Colonic mucosa (tissue), 4 donors: ENCODE measurements at places on chromosomes 12 and 14. TPM values are rescaled to one million over a fixed set of nuclear protein-coding genes. Genes with fewer than 3 reads are reported as not detected.
A peak's percentile ranks its signal among the peaks of the same experiment; 100 is the strongest.

DNA sequence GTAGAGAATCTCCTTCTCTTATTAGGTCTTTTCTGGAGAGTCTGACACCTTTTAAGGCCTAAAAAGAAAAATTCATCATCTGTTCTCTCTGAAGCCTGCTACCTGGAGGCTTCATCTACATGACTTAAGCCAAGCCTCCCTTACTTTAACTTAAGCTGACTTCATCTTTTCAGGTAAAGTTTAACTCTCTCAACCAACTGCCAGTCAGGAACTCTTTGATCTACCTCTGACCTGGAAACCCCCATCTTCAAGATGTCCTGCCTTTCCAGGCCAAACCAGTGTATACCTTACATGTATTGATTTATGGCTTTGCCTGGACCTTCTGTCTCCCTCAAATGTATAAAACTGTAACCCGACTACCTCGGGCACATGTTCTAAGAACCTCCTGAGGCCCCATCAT lies 17.5 kb downstream of the GSTZ1 start:
- no peak for DNase-seq

DNA sequence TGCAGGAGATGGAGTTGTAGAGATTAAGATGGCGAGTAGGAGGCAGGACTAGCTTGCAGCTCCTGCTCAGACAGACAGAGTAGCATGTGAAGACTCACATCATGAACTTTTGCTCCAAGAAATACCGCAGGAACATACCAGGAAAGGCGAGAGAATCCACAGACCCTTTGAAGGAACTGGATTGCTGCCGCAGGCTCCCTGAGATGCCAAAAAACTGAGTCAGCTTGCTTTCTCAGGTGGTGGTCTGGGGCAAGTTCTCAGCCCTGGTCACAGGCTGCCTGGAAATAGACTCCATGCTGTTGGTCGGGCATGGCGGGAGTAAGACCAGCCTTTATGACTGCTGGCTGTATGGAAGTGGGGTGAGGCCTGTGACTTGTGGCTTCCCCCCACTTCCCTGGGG lies 163.6 kb upstream of the NAV3 start:
- no peak for DNase-seq

DNA sequence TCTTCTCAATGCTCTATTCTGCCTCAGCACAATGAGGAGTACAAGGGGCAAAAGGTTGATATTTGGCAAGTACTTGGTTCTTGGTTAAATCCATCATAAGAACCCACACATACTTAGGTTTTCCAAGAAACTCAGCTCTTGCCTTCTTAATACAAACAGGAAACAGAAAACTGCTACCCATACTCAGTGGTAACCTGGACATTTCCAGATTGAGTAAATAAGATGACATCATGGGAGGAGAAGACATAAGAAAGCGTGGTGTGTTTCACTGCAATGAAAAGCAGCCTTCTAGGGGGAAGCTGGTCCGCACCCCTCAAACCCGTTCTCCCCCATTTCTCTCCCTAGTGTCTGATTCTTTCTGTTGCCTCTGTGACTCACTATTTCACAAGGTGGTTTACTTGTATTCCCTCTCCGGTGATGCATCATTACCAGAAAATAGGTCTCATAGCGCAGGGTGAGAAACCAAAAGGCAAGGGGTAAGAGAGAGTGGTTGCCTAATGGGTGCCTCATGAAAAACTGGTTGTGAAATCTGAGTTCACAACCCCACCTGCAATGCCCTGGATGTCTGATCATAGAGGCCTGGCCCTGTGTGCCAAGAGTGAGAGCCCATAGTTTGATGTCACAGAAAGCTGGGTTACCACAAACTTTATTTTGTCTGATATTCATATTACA lies 326.5 kb upstream of the TBX3 start:
- DNase-seq, result no peak

GRCh38 chr12:72072592-72073212 lies 134.1 kb downstream of the TPH2 start:
- DNase-seq, result no peak

DNA sequence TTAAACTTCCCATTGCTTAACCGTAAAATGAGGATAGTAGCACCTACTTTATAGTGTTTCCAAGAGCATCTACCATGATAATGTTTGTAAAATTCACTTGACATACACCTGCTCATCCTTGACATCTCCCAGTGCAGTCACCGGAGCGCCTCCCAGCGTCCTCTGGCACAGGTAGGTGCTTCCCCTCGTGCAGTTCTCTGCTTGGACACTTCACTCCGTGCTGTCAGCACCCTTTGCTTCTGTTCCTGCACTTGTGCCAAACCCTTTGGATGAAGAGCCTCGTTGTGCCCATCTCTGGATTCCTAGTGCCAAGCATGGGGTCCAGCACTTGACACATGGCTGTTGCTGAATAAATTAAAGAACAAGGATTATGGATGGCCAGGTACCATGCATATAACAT lies 28.3 kb downstream of the ETV6 start:
- no peak for DNase-seq

- no peak for DNase-seq
Measured at GRCh38 chr12:52454411-52455201, 2.7 kb upstream of the KRT6B start.

- DNase-seq, result no peak
Measured at GRCh38 chr14:22852599-22852939, 16.2 kb downstream of the MMP14 start.

DNA sequence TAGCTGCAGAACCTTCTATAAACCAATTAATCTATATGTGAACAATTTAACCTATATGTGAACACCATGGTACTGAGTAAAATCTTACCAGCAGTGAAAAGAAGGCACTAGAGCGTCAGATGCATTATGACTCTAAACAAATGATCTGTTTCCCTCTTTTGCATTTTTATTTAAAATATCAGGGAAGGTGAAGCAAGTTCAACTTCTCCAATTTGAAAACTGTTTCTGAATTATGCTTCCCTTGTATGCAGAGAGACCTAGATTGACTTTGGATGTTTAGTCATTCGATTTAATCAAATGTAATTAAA lies 80.9 kb downstream of the DAD1 start:
- no peak for DNase-seq

DNA sequence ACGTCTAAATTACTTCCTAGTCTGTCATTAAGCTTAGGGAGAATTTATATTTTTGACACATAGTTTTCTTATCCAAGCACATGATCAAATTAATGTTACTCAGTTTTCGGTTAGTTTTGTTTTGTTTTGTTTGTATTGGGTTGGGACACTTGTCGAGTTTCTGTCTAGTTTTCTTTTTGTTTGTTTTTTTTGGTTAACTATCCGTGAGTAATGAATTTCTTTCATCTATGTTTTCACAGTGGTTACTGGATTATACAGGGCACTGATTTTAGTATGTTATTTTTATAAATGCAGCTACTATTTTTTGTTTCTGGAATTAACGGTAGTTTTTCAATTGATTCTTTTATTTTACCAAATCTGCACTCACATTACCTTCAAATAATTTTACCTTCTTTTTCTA lies 2.7 kb downstream of the KLRF1 start:
- DNase-seq, result no peak

- no peak for DNase-seq
Measured at GRCh38 chr14:72054911-72055310, 122.7 kb downstream of the RGS6 start.

- peak; percentile 36 for DNase-seq
Measured at GRCh38 chr14:77615361-77616132, 890 bp downstream of the SPTLC2 start.

GRCh38 chr14:77248666-77249065 lies 22.3 kb downstream of the NGB start:
- no peak for DNase-seq

GRCh38 chr12:131468206-131468605 lies 242.7 kb upstream of the SFSWAP start:
- DNase-seq, result no peak

- no peak for DNase-seq
Measured at GRCh38 chr12:131963381-131963780, 13.6 kb downstream of the EP400 start.

DNA sequence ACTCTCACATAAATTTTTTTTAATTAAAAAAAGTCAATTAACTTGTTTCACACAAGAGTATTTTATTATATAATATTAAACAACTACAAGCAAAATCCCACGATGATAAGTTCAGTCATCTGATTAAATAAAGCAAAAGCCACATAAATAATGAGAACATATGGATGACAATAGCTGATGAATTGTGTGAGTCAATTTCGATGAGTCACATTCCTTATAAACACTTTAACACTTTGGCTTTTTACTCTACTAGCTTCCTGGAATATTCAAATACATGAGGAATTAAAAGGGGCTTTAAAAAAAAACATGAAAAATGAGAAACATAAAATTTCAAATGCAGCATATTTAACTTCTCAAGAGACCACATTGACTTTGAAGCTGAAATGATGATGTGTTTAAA lies 95.3 kb downstream of the BCAT1 start:
- DNase-seq, result no peak

- no peak for DNase-seq
Measured at GRCh38 chr12:22635812-22636211, 10.8 kb downstream of the ETNK1 start.

- DNase-seq, result no peak
Measured at GRCh38 chr12:104460973-104461698, 4.4 kb downstream of the CHST11 start.

- DNase-seq, result no peak
Measured at GRCh38 chr12:103333676-103334075, 162.1 kb downstream of the C12orf42 start.

GRCh38 chr12:4278329-4279197 lies 5.0 kb downstream of the CCND2 start:
- peak; percentile 80 for DNase-seq

DNA sequence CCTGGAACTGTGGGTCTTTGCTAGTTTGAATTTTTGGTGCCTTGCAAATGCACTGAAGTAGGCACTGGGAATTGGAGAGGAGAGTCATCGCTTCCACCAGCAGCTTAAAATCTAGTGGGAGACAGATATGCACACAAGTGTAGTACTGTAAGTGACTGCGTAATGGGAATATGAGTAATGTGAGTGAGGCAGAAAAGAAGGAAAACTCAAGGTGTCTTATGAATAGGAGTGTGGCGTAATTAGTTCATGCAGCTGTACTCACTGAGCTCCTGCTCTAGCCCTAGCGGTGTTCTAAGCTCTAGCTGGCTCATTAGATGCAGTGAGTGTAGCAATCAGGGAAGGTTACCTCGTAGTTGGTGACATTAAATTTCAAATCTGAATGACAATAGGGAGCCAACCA lies 2.8 kb downstream of the TCP11L2 start:
- DNase-seq, result no peak

DNA sequence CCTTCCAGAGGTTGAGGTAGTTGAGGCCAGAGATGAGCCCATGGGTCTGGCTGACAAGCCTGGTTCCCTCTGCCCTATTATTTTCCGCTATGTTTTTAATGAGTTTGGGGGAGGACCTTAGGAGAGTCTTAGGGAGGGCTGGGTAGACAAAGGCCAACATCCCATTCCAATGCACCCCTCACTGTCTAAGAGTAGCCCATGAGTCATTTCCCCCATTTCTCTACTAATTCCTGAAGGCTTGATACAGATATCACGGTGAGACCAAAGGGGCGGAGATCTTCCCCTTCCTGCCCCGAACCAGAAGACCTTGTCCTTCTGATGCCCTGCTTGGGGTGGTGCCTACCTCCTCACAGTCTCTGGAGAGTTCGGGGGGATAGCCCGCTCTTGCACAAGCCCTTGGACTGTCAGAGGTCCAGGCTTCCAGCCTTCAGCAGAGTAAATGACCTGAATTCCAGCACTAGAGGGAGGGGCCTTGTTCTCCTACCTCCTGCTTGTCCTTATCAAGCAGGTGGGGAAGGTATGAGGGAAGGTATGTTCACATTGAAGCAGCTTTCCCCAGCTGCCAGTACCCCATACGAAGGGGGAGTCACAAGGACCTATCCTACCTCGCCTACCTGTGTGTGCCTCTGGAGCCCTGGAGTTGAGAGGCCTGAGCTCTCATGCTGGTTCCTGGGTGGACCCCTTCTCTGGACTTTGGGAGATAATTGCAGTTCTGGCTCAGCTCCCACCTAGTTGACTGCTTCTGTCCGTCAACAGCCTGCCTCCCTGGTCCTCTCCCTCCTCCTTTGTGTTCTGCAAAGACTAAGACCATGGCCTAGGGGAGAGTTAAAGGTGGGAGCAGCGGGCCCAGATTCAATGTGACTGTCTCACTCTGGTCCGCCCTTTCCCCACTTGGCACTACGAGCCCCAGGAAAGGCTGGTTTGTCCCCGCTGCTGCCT lies 3.7 kb downstream of the PSMB11 start:
- no peak for DNase-seq

GRCh38 chr14:76718306-76719040 lies 42.8 kb upstream of the VASH1 start:
- no peak for DNase-seq

- peak; percentile 41 for DNase-seq
Measured at GRCh38 chr12:107402041-107403022, 283.3 kb upstream of the PWP1 start.

DNA sequence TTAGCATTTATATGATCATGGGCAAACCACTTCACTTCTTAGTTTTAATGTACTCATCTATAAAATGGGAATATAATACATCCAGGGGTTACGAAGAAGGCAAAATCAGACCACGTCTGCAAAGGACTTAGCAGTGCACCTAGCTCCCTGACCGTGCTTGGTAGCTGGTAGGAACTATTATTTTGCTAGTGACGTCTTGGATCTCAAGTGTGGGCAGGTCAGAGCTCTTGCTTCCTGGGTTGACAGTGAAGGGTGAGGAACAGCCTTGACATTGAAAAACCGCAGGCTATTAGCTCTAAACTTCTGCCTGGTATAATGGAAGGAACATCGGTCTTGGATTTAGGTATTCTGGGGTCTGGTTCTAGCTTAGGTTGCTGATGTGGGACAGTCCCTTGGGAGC lies 89.3 kb upstream of the MED13L start:
- DNase-seq, result no peak

DNA sequence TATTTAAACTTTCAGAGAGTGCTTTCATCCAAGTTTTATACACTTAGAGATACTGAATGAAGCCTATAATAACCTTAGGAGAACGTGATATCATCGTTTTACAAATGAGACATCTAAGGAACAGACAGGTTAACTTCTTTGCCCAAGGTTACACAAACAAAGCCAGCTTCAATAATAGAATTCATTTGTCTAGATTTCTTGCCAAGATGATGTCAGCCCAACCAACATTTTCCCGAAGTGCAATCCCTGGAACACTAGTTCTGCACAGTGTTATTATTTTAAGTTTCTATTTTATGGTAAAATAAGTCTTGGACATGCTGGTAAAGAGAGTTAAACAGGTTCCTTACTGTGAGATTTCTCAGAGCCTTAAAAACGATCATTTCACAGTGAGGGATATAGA lies 174.6 kb downstream of the SLC25A21 start:
- no peak for DNase-seq

- peak; percentile 40 for DNase-seq
Measured at GRCh38 chr12:67827820-67828383, 161.3 kb upstream of the IFNG-AS1 start.

GRCh38 chr12:117144599-117144998 lies 45.4 kb upstream of the TESC start:
- no peak for DNase-seq

- DNase-seq, result no peak
Measured at GRCh38 chr12:132014092-132014914, 64.6 kb downstream of the EP400 start.

- DNase-seq, result peak; percentile 55
Measured at GRCh38 chr12:53224061-53224896, 7.7 kb downstream of the RARG start.

Gene SMIM41
- total RNA-seq, result 0.30 TPM

Gene ADCY4
- 6.7 TPM for total RNA-seq

Gene RNASE13
- total RNA-seq, result not detected

Gene SLCO1A2
- not detected for total RNA-seq

Gene GEMIN2
- 8.2 TPM for total RNA-seq

Gene OAS3
- total RNA-seq, result 39.1 TPM

Gene TAS2R8
- not detected for total RNA-seq

Gene COX8C
- not detected for total RNA-seq

Gene NEDD1
- total RNA-seq, result 14.5 TPM

Gene AHSA1
- total RNA-seq, result 316 TPM

Gene SYNDIG1L
- total RNA-seq, result 0.24 TPM

Gene KRT6B
- total RNA-seq, result 0.13 TPM
